ENCODE measurements at places on chromosomes 11 and 22.

DNA sequence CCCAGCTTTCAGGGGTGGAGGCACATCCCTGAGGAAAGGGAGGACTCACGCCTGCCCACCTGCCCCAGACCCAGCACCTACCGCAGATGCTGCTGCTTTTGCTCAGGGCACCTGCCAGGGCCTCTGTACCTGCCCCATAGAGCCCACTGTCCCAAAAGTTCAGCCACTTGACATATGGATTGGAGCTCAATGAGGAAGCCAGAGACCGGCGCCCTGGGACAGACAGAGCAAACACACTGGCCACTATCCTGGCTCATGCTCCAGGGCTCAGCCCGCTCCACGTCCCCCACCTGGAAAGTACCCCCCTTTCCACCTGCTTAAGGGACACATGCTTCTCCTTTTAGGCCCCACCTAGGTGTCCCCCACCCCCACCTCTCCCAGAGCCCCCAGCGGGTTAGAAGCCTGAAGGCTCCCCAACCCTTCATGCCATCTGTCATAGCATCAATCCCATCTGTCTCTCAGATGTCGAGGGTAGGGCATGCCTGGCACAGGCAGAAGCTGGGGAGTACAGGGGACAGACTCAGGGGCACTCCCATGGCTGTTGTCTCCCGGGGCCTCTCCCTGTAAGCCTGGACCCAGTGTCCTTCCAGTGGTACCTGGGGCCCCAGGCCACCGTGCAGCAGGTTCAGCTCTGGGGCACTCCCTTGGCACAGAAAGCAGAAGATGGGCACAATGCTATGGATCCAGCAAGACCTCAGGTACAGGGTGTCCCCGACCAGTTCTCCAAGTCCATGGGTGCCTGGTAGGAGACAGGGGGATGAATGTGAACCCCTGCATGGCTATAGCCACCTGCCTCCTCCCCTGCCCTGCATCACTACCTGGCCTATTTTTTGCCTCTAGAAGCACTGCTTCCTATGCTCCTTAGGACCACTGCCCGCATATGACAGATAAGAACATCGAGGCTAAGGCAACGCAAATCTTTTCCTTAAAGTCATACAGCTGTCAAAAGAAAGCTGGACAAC lies 2.2 kb upstream of the P2RX6 start:
- DNase-seq, result no peak

DNA sequence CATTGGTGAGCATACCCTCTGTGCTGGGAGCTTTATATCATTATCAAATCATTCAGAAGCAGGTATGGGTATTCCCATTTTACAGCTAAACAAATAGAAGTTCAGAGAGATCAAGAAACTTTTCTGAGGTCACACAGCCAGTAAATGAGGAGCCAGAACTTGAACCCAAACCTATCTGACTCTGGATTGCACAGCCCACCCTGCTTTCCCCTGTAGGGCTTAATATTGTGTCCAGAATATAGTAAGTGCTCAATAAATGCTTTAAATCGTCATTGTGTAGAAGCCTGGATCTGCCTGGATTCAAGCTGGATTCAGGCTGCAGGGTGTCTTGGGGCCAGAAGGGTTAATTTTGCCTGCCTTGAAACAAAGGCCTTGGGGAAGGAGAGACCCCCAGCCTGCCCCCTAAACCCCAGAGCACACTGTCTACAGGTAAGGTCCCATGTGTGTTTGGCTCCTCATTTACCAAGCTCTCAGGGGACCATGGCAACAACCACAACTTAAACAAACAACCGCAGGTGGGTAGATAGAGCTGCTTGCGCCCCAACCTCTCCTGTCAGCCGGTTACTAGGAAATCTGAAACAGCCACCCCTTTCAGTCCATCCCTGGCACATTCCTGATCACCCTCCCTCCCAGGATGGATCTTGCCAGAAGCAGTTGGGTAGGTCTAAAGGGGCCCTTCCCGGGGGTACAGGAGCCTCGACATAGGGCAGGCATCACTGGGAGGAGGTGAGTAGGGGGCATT lies 3.0 kb upstream of the SEC14L3 start:
- DNase-seq, result no peak

- no peak for DNase-seq
These were observed 22.2 kb downstream of the OR51V1 start for GRCh38 chr11:5178046-5178837.

- no peak for DNase-seq
These were observed 35.3 kb upstream of the TTLL12 start for GRCh38 chr22:43222262-43222661.

DNA sequence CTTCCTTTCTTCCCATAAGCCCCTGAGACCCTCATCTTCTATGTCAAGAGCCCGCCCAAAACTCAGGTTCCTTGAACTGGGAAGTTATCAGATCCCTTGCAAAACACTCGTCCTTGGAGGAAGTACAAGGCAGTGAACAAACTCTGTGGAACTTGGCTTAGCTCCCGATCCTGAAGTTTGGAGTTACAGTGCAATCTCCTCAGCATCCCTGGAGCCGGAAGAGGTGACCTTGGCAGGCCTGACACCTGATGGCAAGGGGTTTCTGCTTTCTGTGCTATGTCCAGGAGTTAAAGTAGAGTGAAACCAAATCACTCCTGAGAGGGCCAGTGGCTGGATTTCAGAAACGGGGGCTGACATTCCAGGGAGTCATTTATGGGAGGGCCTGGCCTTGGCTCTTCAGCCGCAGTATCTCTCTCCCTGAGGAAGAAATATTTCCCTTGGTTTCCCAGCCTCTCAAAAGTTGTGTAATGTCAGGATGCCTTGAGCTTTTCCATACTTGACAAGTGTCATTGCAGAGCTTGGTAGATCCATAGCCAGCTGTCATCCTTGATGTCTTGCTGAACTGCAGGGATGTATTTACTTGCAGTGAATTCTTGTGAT lies 1.9 kb upstream of the GRAMD1B start:
- DNase-seq, result no peak

DNA sequence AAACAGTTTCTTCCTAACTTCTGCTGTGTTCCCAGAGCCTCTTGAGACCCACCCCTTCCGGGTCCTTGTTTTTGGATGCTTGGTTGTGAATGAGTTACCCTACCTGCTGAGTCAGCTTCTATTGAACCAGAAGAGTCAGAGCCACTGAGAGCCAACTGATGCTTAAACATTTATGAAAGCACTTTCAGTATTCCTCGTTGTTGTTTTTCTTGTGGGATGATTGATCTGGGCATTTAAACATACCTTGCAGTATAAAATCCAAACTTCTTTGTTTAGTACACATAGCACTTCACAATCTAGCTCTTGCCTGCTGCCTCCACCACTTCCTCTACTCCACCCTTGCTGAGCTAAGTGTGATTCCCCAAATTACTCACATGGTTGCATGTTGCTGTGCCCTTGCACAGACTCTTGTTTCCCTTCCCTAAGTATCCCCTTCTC lies 5.5 kb downstream of the PRSS23 start:
- DNase-seq, result peak; percentile 25

DNA sequence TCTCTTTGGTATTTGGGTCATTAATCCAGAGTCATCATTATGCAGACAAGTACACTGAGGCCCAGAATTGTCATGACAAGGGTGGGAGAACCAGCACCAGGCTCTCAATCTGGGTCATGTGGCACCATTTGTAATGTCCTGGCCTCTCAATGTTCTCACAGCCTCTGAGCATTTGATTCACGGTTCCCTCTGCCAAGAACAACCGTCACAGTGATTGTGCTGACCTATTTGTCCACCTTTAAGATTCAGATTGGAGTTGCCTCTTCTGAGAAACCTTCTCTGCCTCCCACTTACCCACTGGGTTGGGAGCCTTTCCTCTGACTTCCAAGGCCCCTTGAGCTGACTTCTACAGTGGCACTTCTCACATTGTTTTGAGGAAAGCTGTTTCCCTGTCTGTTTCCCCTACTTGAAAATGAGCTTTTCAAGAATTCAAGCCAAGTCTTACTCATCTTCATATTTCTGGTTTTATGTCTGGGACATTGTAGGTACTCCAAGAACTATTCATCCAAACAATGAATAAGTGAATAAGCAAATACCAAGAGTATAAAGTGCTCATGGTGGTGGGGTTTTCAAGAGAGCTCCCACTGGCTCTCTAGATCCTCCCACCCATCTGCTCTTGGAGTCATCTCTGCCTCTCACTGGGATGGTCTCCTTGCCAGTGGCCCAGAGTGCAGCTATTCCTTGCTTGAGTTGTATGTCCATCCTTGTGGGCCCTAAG lies 126.4 kb upstream of the E2F8 start:
- no peak for DNase-seq

- DNase-seq, result peak; percentile 35
These were observed 12.3 kb downstream of the STARD10 start for GRCh38 chr11:72781313-72782080.

All from stimulated activated CD8-positive, alpha-beta memory T cell treated with anti-CD3 and anti-CD28 coated beads, Interleukin-2, amount 100 ng/mL, for 1 hour (primary cell).